Fibroblast of skin of right quadriceps (primary cell): ENCODE measurements at places on chromosomes 3 and 15.
A peak's percentile ranks its signal among the peaks of the same experiment; 100 is the strongest.

- peak; percentile 79 for DNase-seq
Observed at GRCh38 chr3:140296796-140297352, 361.9 kb downstream of the CLSTN2 start.

- DNase-seq = no peak
Observed at GRCh38 chr3:59920822-59921221, 871.0 kb upstream of the CFAP20DC start.

GRCh38 chr15:76098685-76099084, 38.9 kb downstream of the TMEM266 start:
- no peak for DNase-seq

GRCh38 chr3:164418414-164418813, 659.9 kb downstream of the SI start:
- DNase-seq = no peak

GRCh38 chr3:136351351-136351750, 101.2 kb downstream of the PCCB start:
- DNase-seq = no peak
